Fibroblast of lung (primary cell): ENCODE measurements at places on chromosomes 2 and 18. TPM values are rescaled to one million over a fixed set of nuclear protein-coding genes. Genes with fewer than 3 reads are reported as not detected.
A peak's percentile ranks its signal among the peaks of the same experiment; 100 is the strongest.

CIB4 gene
- total RNA-seq, result not detected in 2 replicates

DNA sequence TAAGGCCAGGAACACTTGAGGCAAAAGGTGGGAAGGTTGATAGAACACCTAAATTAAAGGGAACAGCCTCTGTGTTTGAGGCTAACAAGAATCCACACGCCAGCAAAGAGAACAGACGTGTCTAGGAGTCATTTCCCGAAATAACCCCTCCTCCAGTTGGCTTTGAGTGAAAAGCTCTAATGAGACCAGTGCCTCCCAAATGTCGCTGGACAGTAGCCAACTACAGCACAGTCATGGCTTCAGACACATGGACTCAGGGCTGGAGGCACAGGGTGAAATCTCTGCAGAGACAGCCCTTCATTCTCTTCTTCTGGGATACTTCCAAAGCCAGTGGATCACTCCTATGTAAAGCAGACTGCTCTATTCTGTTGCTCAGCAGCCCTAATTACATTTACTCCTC, 49.6 kb downstream of the SOWAHC start:
- no peaks in the 10 kb centered on the region for H3K36me3 ChIP-seq
- no peak overlapping the region for H3K4me3 ChIP-seq
- peak; percentile 90 for DNase-seq
- no peak overlapping the region for H3K27ac ChIP-seq
- peaks cover 11% of the 10 kb centered on the region for H3K27me3 ChIP-seq

LIMS2 gene
- 0.51 and 1.8 TPM in 2 replicates for total RNA-seq

CAPN10 gene
- total RNA-seq, result 17.2 and 23.0 TPM in 2 replicates

CDKL4 gene
- total RNA-seq, result 3.0 and 3.1 TPM in 2 replicates

- H3K4me3 ChIP-seq, result no peak overlapping the region
- no peaks in the 10 kb centered on the region for H3K4me1 ChIP-seq
- H3K27me3 ChIP-seq, result peaks cover 32% of the 10 kb centered on the region
- no peaks in the 10 kb centered on the region for H3K36me3 ChIP-seq
Observed at GRCh38 chr2:96924775-96925747, 55.2 kb upstream of the SEMA4C start.

SLC1A4 gene
- 13.1 and 20.8 TPM in 2 replicates for total RNA-seq

GPATCH11 gene
- 5.9 and 6.4 TPM in 2 replicates for total RNA-seq

MTCL1 gene
- total RNA-seq, result 38.0 and 56.0 TPM in 2 replicates

GRCh38 chr2:64284751-64285150, 140.5 kb upstream of the PELI1 start:
- H3K4me1 ChIP-seq, result peaks cover 16% of the 10 kb centered on the region
- no peak overlapping the region for H3K27ac ChIP-seq
- H3K36me3 ChIP-seq, result no peaks in the 10 kb centered on the region
- no peaks in the 10 kb centered on the region for H3K27me3 ChIP-seq

DNA sequence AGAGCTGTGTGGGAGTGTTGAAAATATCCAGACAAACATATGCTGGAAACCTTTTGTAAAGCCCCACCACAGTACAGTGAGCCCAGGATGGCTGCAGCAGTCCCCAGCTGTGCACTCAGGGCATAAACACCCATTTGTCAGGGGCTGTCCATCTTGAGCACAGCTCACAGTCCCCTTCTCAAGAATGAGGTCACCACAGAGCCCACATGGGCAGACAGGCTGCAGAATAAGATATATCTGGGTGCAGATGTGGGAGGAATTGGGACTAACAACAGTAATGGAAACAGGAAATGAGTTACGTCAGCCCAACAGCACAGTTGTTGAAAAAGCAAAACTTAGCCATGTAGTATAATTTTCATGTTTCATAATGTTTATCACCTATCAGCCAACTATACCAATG, 219.6 kb downstream of the ETAA1 start:
- no peaks in the 10 kb centered on the region for H3K27me3 ChIP-seq
- H3K27ac ChIP-seq, result no peak overlapping the region
- peak; percentile 87 for DNase-seq
- no peak overlapping the region for H3K4me3 ChIP-seq
- H3K36me3 ChIP-seq, result no peaks in the 10 kb centered on the region
- no peaks in the 10 kb centered on the region for H3K4me1 ChIP-seq

DNA sequence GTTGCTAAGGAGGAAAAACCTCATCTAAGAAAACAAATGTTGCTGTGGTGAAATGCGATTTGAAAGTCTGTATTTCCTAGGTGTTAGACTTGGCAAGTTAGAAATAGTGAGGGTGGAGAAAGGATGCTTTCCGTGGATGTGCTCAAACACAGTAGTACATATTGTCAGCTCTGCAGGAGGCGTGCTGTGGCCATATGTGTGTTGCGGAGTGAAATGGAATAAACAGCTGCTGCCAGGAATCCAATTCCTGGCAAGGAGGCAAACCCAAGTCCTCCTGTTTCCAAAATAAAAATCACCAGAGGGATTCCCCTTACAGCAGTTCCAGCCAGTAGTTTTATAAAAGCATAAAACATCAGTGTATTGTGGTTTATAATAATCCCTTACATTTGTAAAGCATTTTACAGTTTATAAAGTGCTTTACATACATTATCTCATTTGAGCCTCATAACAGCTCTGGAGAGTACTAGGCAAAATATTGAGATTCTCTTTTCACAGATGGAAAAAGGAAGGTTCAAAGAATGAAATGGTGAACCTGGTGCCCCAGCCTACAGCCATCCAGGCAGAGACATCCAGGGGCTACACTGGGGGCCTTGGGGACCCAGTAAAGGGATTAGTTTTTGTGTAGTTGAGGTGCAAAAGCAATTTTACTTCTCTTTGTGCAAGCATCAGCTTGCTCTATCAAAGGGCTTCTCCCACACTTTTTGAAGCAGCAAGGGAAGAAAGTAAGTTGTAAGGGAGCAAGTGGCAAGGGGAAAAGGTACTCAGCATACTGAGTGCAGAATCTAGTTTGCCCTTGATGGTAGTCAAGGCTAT, 206.0 kb downstream of the AGPS start:
- H3K27me3 ChIP-seq, result no peaks in the 10 kb centered on the region
- no peaks in the 10 kb centered on the region for H3K4me1 ChIP-seq
- H3K27ac ChIP-seq, result no peak overlapping the region
- H3K4me3 ChIP-seq, result no peak overlapping the region
- DNase-seq, result peak; percentile 45

DNA sequence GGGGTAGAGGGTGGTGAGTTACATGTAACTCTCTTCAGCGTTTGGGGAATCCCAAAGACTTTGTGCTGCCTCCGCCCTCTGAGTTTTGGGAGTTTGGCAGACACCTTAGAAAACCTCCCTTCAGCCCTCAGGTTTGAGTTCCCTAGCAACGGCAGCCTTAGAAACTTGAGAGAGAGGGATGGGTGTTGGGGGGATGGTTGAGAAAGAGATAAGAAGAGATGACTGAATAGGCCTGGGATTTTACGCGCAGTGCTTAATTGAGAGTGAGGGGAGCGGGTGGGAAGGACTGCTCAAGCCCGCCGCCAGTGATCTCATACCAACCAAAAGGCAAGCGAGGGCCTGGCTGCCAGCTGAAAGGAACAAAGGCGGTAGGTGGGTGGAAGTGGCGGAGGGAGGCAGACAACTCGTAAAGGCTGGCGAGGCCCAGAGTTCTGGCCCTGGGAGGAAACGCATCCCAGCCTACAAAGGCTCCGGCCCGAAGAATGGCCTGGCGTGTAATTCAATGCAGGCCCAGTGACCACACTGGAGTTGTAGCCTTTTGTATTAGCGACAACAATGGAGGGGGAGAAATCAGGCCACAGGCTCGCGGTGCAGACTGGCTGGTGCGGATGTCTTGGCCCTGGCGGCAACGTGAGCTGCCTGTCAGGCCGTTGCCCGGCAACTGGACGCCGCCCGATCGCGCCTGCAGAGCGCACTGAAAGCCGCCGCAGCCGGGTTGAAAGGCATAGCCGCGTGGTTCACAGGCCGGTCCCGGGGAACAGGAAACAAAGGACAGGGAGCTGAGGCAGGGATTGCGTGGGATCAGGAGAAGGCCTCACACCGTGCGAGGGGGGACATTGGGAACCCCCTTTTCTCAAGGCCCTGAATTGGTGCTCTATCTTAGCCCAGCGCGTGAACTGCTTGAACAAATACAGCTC, 39.9 kb upstream of the DARS1 start:
- H3K27ac ChIP-seq, result no peak overlapping the region
- peak; percentile 86 for DNase-seq
- H3K4me3 ChIP-seq, result no peak overlapping the region
- no peaks in the 10 kb centered on the region for H3K36me3 ChIP-seq
- no peaks in the 10 kb centered on the region for H3K4me1 ChIP-seq
- no peaks in the 10 kb centered on the region for H3K27me3 ChIP-seq

DNA sequence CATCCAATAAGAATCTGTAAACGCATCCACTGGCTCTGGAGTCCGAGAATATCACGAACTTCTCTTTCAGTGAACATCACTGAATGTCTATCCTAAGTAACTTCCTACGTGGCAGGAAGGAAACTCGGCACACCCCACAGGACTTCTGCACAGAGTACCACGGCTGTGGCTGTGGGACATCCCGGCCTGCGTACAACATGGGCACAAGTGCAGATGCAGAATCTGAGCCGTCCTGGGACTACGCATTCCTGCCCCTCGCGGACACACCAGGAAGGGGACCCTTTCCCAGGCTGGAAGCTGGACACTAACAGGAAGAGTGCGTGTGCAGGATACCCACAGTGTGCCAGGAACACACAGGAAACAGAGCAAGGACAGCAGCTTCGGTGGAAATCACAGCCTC, 60.6 kb downstream of the ZNF516 start:
- H3K36me3 ChIP-seq, result peaks cover 10% of the 10 kb centered on the region
- H3K4me3 ChIP-seq, result no peak overlapping the region
- no peak overlapping the region for H3K27ac ChIP-seq

DNA sequence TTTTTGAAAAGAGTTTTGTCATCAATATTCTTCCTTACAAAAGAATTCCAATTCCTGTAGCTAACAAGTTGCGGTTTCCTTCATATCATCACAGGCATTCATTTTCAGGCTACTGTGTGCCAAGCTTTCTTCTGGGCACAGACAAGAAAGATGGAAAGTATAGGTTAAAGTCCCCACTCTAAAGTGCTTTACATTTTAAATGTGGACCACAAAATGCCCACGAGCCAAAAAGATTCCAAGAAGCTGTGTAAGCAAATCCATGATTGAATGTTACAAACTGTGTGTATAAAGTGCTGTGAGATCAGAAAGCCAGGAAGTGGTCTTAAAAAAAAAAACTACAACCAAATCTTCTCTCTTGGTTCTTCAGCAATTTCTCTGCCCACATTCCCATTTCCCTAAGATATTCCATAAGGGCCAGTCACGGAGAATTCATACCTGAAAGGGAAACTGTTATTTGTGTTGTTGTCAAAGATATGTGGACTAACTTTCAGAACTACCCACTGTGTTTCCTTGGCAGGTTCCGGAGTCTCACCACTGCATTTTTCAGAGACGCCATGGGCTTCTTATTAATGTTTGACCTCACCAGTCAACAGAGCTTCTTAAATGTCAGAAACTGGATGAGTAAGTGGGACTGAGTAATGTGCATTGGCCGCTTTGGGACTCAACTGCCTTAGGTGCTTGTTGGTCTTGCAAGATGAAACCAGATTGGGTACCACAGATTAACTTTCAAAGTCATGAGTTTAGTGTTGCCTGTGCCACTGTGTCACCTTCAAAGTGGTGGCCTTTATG, 55.7 kb downstream of the RAB27B start:
- no peak overlapping the region for H3K4me3 ChIP-seq
- H3K4me1 ChIP-seq, result no peaks in the 10 kb centered on the region
- no peak for DNase-seq
- H3K27me3 ChIP-seq, result no peaks in the 10 kb centered on the region
- no peaks in the 10 kb centered on the region for H3K36me3 ChIP-seq

DNA sequence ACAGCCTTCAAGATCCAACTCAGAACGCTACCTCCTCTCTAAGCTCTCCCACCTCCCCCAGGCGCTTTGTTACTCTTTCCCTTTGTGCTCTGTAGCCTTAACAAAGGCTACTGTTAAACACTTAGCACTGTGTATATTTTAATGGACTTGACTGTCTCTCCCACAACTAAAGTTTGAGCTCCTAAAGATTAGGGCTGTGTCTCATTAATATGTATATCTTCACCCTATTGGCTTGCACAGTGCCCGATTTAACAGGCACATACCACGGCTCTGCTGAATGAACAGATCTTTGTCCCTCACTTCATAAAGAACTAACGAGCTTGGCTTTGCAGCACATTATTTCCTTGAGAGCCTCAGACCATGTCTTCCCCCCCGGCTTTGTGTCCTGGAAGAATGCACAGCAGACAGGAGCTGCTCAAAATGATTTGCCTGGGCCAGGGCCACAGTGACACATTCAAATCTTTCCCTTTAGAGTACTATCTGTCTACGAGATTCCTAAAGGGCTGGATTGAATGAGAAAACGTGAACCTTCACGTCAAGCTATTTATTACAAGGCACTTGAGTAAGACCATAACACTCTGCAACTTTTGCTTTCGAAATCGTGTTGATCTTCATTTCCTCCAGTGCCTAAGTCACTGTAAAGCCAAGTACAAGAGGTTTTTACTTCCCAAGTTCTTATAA, 22.1 kb downstream of the ABHD3 start:
- peak overlapping the region; percentile 30 for H3K27ac ChIP-seq
- no peaks in the 10 kb centered on the region for H3K36me3 ChIP-seq
- peak overlapping the region; percentile 2 for H3K4me3 ChIP-seq
- H3K27me3 ChIP-seq, result no peaks in the 10 kb centered on the region

PLB1 gene
- total RNA-seq, result 1.3 and 1.8 TPM in 2 replicates

GRCh38 chr2:224565452-224566035, 19.6 kb downstream of the CUL3 start:
- H3K27me3 ChIP-seq, result no peaks in the 10 kb centered on the region
- DNase-seq, result no peak
- no peak overlapping the region for H3K4me3 ChIP-seq
- peaks cover 7% of the 10 kb centered on the region for H3K4me1 ChIP-seq

DNA sequence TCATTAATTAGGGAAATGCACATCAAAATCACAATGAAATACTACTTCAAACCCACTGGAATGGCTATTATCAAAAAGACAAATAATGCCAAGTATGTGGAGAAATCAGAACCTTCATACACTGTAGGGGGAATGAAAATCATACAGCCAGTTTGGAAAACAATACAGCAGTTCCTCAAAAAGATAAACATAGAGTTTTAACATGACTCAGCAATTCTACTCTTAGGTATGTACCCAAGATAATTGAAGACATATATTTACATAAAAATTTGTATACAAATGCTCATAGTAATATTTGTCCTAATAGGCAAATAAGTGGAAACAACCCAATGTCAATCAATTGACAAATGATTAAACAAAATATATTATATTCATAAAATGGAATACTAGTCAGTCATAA, 45.4 kb upstream of the SATB2 start:
- no peak for DNase-seq
- H3K27me3 ChIP-seq, result no peaks in the 10 kb centered on the region
